ENCODE measurements at places on chromosomes 6 and 20. TPM values are rescaled to one million over a fixed set of nuclear protein-coding genes. Genes with fewer than 3 reads are reported as not detected.

DNA sequence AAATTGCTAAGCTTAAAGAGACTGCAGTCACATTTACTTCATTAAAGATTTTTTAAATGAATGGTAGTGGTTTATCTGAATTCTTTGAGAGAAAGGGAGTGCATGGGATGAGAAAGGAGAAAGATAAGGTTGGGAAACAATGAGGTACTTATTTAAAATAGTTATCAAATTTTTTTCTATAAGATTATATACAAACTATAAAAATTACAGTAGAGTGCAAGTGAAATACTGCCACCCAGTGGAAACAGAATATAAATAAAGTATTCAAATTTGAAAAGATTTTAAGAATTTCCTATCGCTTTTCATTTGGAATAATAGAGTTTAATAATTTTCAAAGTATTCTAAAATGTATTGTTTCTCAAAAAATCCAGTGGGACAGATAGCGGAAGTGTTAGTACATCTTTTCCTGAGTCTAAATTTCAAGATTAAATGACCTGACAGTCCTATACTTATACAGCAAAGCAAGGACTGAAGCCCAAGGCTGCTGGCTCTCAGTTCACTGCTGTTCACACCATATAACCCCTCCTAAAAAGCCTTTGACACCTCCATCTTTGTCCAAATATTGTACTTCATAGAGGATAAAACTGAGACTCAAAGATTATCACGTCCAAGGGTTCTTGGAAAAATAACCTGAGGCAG, 31.1 kb downstream of the EPM2A start:
- no peak for DNase-seq

GRCh38 chr20:44495802-44496481, 20.3 kb downstream of the TTPAL start:
- no peak for DNase-seq

GRCh38 chr6:66508433-66508832, 801.4 kb upstream of the EYS start:
- DNase-seq: no peak

DNA sequence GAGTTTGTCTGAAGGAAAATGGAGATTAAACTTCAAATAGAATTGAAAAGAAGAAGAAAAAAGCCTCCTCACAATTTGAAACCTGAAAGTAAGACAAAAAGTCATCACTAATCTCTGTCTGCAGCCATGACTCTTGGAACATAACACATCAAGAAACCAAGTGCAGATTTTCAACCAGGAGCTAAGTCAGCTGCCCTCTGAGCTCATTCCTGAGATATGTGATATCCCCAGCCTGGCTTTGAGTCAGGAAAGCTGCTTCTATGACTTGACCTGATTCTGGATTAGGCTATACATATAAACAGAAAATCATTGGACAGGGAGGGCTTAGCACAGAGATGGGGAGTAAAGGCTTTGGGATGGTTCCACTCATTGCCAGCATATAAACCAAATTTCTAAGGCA, 891.4 kb downstream of the TFAP2A start:
- no peak for DNase-seq

Gene KCNK5
- total RNA-seq: 5.7 TPM

Gene SLC22A7
- total RNA-seq: not detected

Measured in neural progenitor cell (in vitro differentiated cells).